ENCODE measurements at places on chromosomes 1 and 21.

DNA sequence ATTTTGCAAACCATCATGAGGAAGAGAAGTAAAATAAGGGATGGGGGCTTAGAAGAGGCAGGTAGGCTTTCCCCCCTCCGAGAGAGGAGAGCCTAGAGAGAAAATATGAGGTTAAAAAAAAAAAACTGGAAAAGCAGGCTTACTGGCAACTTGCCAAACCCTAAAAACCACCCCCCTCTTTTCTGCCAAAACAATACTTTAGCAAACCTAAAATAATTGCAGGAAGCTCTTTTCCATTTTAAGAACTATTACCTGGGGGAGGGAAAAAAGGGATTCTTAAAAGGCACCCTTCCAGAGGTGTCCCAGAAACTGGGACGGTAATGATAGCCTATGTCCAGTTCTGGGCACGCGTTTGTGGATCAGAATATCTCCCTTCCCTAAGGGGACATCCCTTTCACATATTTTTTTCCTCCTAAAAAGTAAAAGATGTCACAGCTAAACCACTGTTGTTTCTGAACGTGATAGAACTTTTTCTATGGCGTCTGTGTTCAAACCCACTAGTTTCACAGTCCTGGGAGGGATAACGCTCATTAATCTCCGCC lies 1.1 kb upstream of the NFIA start:
- DNase-seq, result no peak

- no peak for DNase-seq
Measured at GRCh38 chr1:219792337-219793021, 135.9 kb downstream of the SLC30A10 start.

GRCh38 chr1:6967431-6968111 lies 182.3 kb downstream of the CAMTA1 start:
- DNase-seq, result no peak

- DNase-seq, result no peak
Measured at GRCh38 chr1:162908780-162909179, 47.8 kb upstream of the CCDC190 start.

DNA sequence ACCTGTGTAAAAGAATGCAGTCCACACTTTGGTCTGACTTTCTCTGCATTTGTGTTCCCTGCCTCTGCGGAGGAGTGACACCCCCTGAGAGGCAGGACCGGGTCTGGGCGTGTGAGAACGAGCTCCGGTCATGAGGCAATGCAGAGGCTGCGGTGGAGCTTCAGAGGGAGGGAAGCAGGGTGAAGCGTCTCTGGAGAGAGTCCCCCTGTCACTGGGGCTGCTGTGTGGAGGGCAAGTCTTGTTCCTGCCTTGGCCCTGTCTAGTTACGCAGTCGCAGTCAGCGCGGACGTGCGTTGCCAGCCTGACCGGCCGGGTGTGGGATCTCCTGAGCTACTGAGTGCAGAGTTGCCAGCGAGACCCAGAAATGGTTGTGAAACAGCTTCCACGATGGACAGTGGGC lies 48.5 kb downstream of the BACE2 start:
- no peak for DNase-seq

- DNase-seq, result no peak
Measured at GRCh38 chr1:237237721-237238120, 195.7 kb downstream of the RYR2 start.

GRCh38 chr1:26012864-26013263 lies 8.7 kb upstream of the EXTL1 start:
- no peak for DNase-seq

GRCh38 chr1:88773540-88774150 lies 89.6 kb downstream of the PKN2 start:
- no peak for DNase-seq

- DNase-seq, result no peak
Measured at GRCh38 chr1:63630666-63631065, 37.5 kb downstream of the PGM1 start.

DNA sequence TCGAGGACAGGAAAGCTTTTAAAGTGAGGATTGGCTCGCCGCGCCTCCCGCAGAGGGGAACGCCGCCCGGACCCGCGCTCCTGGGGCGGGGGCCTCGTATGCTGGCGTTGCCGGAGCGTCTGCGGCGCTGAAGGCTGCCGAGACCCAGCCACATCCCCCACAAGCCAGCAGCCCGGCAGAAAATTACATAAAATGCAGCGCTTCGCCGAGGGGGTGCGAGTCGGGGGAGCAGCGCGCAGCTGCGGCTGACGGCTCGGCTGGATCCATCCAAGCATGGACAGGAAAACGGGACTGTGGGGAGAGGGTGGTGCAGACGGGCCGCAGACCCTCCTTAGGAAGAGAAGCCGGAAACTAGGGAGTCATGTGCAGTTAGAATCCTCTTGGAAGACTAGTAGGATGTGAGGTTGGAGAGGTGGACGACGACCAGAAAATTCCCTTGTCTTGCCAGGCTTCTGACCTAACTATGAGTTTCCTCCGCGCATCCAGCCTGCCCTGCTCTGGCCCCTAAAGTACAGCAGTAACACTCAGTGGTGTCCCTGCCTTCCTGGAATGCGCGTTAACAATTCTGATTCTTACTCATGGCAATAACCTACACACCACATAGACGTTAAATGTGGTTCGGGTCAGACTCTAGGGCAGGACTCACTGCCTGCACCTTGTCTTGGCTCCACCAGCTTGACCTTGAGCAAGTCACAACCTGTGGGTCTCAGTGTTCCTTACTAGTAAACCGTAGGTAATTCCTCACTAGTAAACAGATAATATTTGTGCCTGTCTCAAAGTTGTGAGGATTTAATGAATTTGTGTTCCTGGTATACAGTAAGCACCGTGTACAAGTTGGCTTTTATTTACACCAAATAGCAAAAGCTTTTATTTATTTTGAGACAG lies 953 bp upstream of the BRWD1 start:
- DNase-seq, result peak; percentile 34

- DNase-seq, result no peak
Measured at GRCh38 chr1:216841165-216841564, 117.9 kb upstream of the ESRRG start.

GRCh38 chr1:61271412-61271789 lies 189.0 kb downstream of the NFIA start:
- no peak for DNase-seq

- no peak for DNase-seq
Measured at GRCh38 chr1:228803421-228803820, 68.1 kb downstream of the RHOU start.

GRCh38 chr1:152673016-152673415 lies 2.1 kb upstream of the LCE2C start:
- DNase-seq, result no peak

Data from CD4-positive, alpha-beta T cell treated with Interleukin-6 at 100 ng/mL for 8 hours (primary cell).